ENCODE measurements at places on chromosomes 2 and 18.

- no peak for DNase-seq
Observed at GRCh38 chr2:190468814-190469569, 60.8 kb downstream of the MFSD6 start.

DNA sequence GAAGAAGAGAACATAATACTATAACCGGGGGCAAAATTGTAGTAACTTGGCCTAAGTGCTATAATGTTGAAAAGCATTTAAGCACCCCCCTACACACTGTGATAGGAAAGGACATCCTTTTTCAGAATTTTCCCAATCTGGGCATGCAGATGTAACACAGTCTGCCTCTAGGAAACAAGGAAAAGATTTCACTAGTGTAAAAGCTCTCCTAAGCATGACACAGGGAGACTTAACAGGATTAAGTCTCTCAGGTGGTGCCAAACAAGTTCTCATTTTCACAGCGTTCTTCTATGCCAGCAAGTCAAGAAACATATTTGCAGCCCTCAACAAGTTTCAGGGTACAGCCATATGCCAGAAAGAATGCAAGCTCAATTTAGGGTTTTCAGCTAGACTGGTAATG lies 53.0 kb downstream of the NCKAP5 start:
- DNase-seq = no peak

GRCh38 chr2:216920143-216920876 lies 60.4 kb upstream of the TNP1 start:
- no peak for DNase-seq

- DNase-seq = no peak
Observed at GRCh38 chr2:17182399-17182798, 335.8 kb downstream of the RAD51AP2 start.

- no peak for DNase-seq
Observed at GRCh38 chr18:76573325-76574025, 78.4 kb upstream of the ZNF516 start.

DNA sequence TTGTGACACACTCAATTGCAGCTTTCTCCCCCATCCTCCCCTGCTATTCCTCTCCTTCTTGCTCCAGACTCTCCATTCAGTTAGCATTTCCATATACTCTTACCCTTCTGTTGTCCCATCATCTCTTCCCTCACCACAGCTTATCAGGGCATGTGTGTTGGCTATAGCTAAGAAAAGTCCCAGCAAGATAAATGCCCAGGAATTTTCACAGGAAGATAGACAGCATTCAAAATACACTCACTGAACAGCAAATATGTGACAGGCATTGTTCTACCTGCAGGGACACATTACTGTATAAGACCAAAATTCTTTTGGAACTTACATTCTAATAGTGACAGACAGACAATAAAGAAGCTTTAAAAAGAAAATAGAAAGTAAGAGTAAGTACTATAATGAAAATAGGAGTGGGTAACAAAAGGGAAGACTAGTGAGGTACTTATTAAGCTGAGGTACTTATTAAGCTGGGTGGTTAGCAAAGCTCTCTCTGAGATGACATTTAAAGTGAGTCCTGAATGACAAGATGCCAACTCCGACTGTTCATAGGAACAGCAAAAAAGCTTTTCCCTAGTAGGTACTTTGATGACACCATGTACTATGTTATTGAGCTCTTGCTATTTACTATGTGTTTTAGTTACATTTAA lies 86.2 kb downstream of the CHN1 start:
- DNase-seq = no peak

DNA sequence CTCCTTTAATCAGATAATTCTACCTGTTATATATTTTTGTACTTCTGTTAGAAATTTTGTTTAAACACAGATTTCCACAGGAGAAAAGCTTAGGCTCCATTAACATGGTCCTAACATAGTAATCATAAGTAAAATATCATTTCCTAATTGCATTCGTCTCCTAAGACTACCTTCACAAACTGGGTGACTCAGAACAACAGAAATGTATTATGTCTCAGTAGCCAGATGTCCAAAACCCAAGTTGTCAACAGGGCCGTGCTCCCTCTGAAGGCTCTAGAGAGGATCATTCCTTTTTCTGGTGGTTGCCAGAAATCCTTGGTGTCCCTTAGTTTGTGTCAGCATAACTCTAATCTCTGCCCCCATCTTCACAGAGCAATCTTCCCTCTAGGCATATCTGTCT lies 5.4 kb downstream of the FBXO15 start:
- no peak for DNase-seq

GRCh38 chr2:139175510-139175909 lies 395.3 kb upstream of the NXPH2 start:
- no peak for DNase-seq

- DNase-seq = no peak
Observed at GRCh38 chr2:148615381-148615841, 29.1 kb upstream of the EPC2 start.

DNA sequence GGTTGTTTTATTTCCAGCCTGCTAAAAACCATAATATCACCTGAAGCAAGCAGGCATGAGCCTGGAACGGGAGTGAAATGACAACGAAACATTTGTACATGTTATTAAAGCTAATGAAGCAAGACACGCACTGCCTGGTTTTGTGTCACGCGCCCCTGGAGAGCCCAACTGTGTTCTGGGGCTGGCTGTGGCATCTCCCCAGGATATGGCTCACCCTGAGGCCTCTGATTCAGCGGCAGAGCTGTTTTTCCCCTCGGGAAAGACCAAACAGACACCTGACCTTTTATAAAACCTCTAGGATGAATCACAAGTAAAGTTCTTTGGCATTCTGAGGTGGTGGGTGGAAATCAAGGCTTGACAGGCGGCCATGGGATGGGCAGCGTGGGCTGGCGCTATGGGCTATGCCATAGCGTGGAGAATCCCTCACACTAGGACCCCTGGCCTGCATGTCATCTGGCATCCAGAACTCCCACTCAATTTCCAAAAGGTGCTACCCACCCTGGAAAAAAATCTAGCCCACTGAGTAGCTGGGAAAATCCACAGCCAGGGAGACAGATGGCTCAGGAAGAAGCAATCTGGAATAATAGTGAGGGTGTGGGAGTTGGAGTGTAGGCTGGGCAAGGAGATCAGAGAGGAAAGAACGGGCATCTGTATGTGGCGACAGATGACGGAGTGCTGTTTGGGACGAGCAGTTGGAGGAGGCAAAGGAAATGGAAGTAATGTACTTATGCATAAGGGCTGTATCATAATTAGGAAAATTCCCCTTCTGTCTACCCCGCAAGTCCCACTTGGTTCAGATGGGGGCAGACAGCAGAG lies 262.0 kb downstream of the AFF3 start:
- no peak for DNase-seq

GRCh38 chr2:195711478-195711877 lies 54.5 kb downstream of the SLC39A10 start:
- DNase-seq = no peak

GRCh38 chr18:74351354-74351753 lies 35.7 kb downstream of the C18orf63 start:
- DNase-seq = no peak

- DNase-seq = no peak
Observed at GRCh38 chr2:132645722-132646539, 24.1 kb downstream of the LYPD1 start.

DNA sequence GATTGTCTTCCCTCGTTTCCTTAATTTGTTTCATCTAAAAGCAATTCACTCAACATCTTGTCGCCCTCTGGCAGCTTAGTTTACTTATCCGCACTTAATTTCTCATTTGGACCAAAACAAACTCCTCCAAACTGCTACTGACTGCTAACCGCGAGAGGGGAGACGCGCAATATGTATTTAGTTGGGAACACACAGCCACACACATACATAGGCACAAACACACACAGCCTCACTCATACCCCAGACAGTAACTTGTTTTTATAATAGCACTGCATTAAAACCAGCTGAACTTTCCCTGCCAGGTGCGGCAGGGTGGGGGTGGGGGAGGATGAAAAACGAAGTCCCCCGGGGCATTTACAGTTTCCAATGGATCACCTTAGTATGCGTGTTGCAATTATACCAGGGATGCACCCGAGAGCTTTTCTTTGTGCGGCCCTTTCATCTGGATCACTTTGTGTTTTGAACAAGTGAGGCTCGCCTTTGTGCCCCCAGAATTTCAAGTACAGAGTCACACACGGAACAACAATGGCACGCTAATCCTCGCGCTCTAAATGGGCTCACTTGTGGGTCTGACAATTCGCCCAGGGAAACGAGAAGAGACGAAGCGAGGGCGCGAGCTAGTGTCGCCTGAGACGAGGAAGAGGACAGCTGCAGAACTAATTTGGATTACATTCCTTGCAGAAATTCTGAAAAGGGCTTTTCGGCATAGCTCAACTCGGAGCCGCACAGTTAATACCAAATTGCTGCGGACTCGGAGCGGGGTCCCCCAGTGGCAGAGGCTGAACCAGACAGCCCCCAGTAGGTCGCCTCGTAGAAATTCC lies 2.4 kb downstream of the ERBB4 start:
- DNase-seq = no peak

- no peak for DNase-seq
Observed at GRCh38 chr18:11946756-11947155, 34.6 kb upstream of the IMPA2 start.

GRCh38 chr2:196213252-196213980 lies 42.0 kb upstream of the STK17B start:
- no peak for DNase-seq

GRCh38 chr18:26003356-26003755 lies 87.1 kb downstream of the SS18 start:
- DNase-seq = no peak

DNA sequence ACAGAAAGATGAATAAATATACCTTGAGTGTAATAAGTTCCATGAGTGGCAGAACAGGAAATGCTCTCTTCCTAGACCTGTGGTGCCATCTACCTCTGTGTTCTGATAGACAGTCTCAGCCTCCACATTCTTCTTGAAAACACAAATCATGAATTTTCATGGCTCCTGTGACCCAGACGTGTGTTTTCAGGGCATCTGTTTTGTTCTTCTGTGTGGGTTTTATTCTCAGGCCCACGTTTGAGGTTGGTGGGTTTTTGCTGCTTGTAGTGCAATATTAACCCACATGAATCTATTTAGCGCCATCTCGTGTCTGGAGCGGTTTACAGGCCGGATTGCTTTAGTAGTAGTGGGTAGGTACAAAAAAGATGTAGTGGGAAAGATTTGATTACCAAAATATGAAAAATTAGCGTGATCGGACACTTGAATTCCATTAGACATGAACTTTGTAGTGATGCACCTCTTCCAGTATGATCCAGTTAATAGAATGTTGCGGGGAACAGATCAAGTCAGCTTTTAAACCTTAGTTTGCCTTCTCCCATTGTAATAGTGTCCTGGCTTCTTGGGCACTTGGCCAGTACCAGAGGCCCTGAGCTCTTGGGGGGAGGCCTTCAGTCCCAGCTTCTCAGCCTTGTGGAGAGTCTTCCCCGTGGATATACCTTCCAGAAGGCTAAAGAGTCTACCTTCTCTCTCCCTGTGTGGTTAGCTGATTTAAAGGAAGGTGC lies 256.5 kb downstream of the TPGS2 start:
- DNase-seq = peak; percentile 60

GRCh38 chr18:52903857-52904256 lies 563.9 kb downstream of the DCC start:
- no peak for DNase-seq

GRCh38 chr2:235373171-235373570 lies 120.7 kb upstream of the AGAP1 start:
- no peak for DNase-seq

DNA sequence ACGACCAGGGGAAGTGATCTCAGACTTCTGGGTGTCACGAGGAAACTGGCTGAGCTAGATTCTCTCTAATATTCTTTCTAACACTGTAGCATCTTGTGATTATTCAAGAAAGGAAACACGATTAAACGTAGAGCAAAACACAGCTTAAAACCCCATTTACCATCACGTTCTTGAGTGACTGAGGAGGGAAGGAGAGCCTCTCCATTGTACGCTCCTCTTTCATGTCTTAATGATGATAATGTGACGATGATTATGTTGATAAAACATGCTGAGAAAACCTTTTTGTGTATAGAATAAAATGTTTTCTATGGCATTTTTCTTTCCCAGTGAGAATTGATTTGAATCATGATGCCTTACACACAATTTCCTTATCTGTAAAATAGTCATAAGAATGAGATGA lies 705.6 kb upstream of the ID2 start:
- no peak for DNase-seq

- no peak for DNase-seq
Observed at GRCh38 chr2:126536605-126537200, 119.3 kb upstream of the GYPC start.

- no peak for DNase-seq
Observed at GRCh38 chr2:70523996-70524965, 29.3 kb downstream of the TGFA start.

GRCh38 chr2:152635635-152636298 lies 81.5 kb downstream of the PRPF40A start:
- no peak for DNase-seq

- no peak for DNase-seq
Observed at GRCh38 chr2:167960089-167960747, 287.2 kb downstream of the STK39 start.

DNA sequence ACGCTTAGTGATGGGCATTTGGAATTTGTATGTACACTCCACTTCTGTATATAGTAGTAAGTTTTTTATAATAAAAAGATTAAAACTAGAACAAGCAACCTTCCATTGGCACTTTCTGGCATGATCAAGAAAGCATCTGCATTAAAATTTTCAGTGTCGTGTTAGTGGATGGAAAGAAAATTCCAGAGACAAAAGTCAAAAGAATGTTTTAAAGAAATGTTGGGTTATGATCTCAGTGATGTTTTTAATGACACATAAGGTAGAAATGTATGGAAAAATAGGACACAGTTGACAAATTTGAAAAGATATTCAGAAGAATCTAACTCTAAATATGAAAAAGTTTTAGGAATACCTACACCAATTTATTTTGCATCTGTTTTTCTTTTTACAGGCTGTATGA lies 126.1 kb upstream of the FAM117B start:
- no peak for DNase-seq

DNA sequence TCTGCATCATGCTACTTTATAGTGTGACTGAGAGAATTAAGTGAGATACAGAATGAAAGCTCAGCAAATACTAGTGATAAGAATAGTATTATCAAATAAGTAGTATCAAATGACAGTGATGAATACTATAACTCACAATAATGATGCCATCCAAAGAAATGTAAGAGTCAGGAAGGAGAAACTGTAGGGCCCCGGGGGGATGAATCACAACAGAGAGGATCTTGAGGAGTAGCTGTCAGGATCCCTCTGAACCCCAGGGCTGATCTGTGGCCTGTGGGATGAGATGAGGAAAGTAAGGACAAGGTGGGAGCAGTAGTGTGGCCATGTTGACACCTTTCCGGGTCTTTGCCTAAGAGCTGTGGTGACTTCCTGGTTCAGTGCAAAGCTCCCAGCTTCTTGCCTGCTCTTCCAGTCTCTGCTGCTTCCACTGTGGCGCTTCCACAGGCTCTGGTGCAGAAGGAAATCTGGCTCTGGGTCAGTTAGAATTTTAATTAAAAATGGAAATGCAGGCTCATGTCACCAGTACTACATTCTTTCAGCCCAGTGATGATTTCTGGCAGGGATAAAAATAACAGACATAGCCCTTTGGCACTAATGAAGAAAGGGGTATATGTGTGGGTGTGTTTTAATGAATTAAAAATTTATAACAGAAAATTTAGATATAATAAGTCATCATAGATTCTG lies 166.9 kb downstream of the MYO3B start:
- DNase-seq = no peak

Data from coronary artery (tissue), 2 donors.